ENCODE measurements at places on chromosomes 7 and 10. TPM values are rescaled to one million over a fixed set of nuclear protein-coding genes. Genes with fewer than 3 reads are reported as not detected.

The KCP gene
- 0.06 TPM for polyA plus RNA-seq

The CYP2C9 gene
- polyA plus RNA-seq, result not detected

The WEE2 gene
- polyA plus RNA-seq, result not detected

The IFIT1B gene
- not detected for polyA plus RNA-seq

The SPDYE2B gene
- not detected for polyA plus RNA-seq

The MYO3A gene
- 1.3 TPM for polyA plus RNA-seq

The FOXI2 gene
- 0.05 TPM for polyA plus RNA-seq

The CALHM3 gene
- polyA plus RNA-seq, result not detected

The SPDYE1 gene
- polyA plus RNA-seq, result not detected

The CPA4 gene
- polyA plus RNA-seq, result 0.64 TPM

The SPACDR gene
- 0.65 TPM for polyA plus RNA-seq

The RAPGEF5 gene
- polyA plus RNA-seq, result 28.6 TPM

Data from spleen (tissue), 13 donors.